ENCODE measurements at places on chromosomes 6 and 20.

- peak; percentile 37 for DNase-seq
Observed at GRCh38 chr20:34522969-34523871, 7.0 kb downstream of the DYNLRB1 start.

GRCh38 chr6:50112981-50113857 lies 63.5 kb upstream of the DEFB112 start:
- DNase-seq = no peak

- no peak for DNase-seq
Observed at GRCh38 chr6:25875926-25876602, 2.0 kb upstream of the SLC17A3 start.

GRCh38 chr6:136359851-136360250 lies 70.2 kb upstream of the BCLAF1 start:
- DNase-seq = no peak

- DNase-seq = no peak
Observed at GRCh38 chr6:157126183-157127098, 196.9 kb downstream of the TMEM242 start.

DNA sequence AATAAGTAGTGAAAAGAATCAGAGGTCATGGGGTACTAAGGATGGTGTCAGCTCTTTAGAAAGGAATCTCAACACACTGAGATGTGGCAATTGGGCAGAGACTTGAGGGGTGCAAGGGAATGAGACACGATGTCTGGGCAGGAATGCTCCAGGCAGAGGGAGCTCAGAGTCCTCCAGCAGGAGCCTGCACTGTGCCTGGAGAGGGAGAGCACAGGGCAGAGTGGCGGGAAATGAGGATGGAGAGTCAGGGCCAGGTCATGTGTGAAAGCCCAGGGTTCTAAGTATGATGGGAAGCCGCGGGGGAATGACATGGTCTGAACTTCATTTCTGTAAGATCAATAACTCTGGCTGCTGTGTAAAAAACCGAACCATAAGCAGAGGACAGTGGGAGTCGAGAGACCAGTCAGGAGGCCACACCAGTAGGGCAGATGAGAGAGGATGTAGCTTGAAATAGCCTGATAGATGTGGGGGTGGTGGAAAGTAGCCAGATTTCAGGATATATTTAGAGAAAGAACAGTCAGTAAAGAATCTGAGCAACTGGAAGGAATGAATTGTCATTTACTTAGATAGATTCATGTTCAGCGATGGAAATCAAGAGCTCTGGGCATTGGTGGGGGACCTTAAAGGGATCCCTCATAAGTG lies 133.4 kb upstream of the DTNBP1 start:
- DNase-seq = no peak

- no peak for DNase-seq
Observed at GRCh38 chr20:13875265-13875811, 90.5 kb downstream of the NDUFAF5 start.

- DNase-seq = no peak
Observed at GRCh38 chr20:15317546-15318232, 980.3 kb upstream of the FLRT3 start.

- DNase-seq = peak; percentile 34
Observed at GRCh38 chr20:25148181-25148981, 47.1 kb upstream of the ENTPD6 start.

DNA sequence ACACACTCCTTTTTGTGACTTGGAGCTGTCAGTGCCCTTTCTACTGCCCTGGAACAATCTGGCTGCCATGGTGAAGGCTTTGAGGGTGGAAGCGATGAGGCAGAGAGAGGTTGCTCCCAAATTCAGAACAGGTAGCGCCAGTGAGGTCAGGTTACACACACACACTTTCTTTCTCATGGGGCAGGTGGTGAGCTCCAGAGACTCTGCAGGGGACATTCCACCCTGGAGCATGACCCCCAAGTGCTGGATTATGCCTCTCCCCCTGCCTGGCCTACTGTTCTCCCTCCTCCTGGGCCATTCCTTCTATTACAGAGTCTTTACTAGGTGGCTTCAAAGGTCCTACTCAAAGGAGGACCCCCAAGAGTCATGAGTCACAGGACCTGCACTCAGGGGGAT lies 98.0 kb downstream of the EYA2 start:
- no peak for DNase-seq

DNA sequence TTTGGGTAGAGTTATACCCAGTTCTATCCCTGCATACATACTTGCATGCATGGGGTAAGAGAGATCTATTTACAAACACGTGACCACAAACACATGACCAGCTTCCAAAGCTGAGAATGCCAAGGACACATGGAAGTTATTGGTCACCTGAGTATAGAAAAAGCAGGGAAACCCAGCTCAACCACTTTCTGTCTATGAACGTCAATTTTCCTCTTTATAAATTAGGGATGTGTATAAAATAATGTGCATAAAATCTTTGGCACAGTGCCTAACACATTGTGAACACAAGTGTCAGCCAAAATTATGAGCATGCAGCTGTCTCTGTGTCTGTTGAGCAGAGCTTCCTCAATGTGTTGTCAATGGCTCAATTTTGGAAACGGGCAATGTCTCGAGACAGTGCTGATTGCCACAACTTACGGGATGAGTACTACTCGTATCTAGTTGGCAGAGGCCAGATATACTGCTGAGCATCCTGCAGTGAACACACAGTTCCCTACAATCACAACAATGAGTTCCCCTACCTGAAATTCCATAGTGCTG lies 44.9 kb downstream of the TPD52L1 start:
- DNase-seq = no peak

- no peak for DNase-seq
Observed at GRCh38 chr6:131290955-131291354, 155.7 kb downstream of the AKAP7 start.

GRCh38 chr6:85065831-85066230 lies 301.4 kb upstream of the TBX18 start:
- DNase-seq = no peak

DNA sequence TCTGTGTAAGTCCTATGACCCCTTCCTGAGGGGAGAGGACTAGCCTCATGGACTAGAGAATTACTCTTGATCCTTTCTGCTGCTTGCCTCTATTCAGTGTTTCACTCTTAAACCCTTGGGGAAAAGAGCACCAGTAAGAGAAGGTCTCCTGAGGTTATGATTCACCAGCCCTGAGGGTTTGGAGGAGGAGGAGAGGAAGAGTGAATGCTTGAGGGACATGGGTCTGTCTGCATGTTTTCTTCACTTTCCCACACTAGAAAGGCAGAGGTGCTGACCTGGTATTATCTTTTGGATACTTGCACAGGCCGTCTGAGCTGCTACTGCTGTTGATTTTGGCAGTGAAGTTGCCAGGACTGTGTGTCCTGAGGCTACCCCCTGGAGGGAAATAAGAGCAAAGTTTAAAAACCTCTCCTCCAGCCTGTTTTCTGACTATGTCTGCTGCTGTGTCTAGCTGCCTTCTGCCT lies 78.3 kb downstream of the CD109 start:
- DNase-seq = no peak

GRCh38 chr6:31227143-31227542 lies 44.7 kb downstream of the HLA-C start:
- no peak for DNase-seq

DNA sequence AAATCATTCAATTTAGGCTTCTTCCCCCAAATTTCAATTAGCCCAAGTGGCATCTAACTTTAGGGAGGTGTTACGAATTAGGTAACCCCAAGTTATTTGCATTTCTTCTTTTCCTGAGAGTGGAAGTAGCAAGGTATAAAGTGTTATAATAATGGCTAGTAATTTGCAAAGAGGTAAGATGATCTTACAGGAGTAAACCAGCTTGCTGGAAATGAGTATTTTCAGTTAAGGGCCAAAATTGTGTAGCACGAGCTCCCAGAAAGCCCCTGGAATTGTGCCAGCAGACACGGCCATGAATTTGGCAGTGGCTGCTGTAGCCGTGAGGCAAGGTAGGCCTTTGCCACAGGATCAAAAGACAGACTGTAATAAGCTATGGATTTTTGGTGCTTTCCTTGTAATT lies 38.0 kb downstream of the CITED2 start:
- no peak for DNase-seq

DNA sequence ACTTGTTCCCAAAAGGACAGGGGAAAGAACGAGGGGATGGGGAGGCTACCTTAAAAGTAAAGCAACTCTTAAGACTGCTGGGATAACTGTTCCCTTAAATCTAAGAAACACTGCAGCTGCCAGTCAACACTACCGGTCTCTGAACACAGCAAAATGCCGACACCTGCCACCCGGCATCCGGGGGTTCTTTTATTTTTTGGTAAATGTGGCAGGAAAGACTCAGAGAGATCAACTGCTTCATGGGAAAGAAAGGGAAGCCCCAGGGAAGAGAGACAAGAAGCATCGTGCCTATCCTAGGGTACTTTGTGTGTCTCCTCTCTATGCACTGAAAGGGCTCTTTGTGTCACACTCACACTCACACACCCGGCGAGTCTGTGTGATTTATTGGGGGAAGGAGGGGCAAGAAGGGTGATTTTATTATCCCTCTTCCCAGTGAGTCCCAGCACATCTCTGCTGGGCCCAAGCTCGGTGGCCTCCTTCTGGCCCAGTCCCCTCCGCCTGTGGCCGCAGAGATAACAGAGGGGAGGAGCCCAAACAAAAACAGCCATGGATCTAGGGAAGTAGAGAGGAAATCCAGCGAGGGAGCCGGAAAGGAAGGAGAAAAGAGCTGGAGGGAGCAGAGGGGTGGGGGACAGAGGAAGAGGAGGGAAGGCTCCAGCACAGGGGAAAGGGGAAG lies 1.4 kb downstream of the FYN start:
- DNase-seq = no peak

DNA sequence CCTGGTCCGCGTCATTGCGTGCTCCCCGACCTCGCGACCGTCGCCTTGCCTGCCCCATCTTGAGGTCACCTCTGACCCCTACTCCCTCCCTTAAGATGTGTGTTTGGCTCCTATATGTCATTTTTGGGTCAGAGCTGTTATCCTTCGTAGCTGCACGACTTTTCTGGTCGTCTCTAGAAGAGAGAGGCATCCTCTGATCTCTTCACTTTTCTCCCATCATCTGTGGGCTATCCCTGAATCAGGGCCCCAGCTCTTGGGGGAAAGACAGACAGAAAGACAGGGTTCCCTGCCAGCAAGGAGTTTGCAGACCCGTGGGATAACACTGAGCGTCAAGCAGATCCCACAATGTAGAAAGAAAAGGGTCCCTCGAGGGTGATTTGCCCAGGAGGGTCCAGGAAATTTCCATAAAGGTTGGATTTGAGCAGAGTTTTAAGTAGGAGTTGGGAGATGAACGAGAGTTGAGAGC lies 555 bp downstream of the FAM120B start:
- no peak for DNase-seq

Measured in stimulated activated CD4-positive, alpha-beta T cell treated with anti-CD3 and anti-CD28 coated beads, Interleukin-12 subunit alpha, Interleukin-12 subunit beta, amount 100 ng/mL, for 24 hours (primary cell).